ENCODE measurements at places on chromosomes 5 and 9. TPM values are rescaled to one million over a fixed set of nuclear protein-coding genes. Genes with fewer than 3 reads are reported as not detected.

LCN15 gene
- not detected for total RNA-seq

ANKRD33B gene
- 1.6 TPM for total RNA-seq

SPINK4 gene
- total RNA-seq = not detected

IFNA10 gene
- total RNA-seq = not detected

LCN1 gene
- not detected for total RNA-seq

PCDHA12 gene
- 5.2 TPM for total RNA-seq

CNTFR gene
- total RNA-seq = 14.4 TPM

ZNF354B gene
- 31.5 TPM for total RNA-seq

- no peak for DNase-seq
Observed at GRCh38 chr5:107431998-107432397, 238.7 kb downstream of the EFNA5 start.

GRCh38 chr5:125181159-125181558 is 434.7 kb upstream of the ZNF608 start:
- no peak for DNase-seq

DNA sequence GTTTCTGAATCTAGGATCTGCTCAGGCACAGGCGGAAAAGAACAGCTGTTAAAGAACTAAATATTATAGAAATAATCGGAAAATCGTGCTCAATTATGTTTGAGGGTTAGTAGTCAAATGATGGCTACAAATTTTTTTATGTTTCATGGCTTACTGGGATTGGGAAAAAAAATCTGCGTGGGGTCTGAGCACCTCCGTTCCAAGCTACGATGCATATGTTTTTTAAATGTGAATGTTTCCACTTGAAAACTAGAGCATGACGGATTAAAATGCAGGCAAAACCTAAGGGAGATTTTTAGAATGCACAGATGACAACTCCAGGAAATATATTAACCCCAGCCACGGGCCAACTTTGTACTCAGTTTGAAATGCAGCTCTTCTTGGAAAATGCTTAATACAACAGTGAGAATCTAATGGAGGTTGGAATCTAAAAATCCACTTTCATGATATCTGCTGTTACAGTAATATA is 5.3 kb downstream of the OTP start:
- no peak for DNase-seq

DNA sequence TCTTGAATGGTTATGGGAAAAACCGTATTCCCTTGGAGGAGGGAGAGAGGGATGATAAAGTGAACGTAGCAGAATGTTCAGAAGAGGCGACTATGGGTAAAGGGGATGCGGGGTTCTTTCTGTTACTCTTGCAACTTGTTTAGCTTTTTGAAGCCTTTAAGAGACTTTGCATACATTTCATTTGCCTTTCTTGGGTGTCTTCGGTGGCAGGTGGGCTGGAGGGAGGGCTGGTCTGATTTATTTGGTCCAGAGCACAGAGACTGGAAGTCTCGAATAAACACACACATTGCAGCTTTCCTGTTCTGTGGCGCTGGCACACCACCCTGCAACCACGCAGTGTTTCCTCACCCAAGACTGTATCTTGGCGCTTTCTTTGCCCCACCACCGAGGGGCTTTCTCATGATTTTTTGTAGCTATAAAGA is 23.2 kb downstream of the TTF1 start:
- DNase-seq = no peak

GRCh38 chr9:99793528-99793927 is 28.2 kb upstream of the NR4A3 start:
- DNase-seq = no peak

DNA sequence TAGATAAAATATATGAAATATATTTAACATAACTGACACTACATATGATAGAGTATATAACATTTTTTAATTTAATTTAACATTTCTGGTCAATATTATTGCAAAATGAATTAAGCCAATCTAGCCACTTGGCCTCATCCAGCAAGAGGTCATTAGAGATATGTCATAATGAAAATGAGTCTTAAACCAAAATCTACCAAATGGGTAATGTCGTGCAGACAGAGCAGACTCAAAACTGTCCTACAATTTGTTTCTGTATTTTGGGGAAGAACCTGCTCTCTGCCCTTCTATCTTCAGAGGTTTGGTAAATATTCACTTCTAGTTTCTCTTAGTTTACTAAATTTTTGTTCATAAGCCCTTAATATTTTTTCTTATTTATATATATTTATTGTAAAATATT is 61.4 kb downstream of the ARHGEF28 start:
- DNase-seq = no peak

DNA sequence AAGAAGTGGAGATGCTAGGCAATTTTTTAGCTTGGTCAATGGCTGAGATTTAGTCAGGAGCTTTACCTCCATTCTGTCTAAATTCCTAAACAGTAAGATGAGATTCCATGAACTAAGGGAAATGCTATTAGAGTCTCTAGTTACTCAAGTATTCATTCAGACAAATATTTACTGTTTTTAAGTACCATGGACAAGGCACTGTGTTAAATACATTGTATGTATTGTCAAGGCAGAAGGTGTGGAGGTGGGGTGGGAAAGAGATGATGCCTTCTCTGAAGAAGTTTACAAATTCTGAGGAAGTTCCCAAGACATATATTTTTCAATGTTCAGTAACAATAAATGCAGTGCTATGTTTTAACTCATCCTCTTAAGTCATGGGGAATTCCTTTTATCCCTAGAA is 459.9 kb upstream of the NMUR2 start:
- DNase-seq = no peak

GRCh38 chr9:101465326-101465915 is 29.8 kb upstream of the ALDOB start:
- DNase-seq = peak; percentile 13

DNA sequence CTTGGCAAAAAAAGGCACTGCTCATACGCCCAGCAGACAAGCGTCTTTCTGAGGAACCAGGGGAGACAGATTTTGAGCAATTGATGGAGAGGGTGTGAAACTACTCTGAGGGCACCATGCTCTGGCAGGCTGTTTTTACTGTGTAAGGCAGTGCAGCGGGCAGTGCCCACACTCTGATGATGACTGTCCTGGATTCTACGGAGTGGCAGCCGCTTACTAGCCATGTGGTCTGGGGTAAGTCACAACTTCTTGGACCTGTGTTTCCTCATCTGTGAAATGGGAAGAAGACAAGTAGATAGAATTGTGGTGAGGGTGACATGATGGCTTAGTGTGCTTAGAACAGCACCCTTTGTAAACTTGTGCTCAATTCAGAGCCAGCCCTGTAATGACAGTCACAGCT is 38.8 kb downstream of the FABP6 start:
- DNase-seq = no peak

DNA sequence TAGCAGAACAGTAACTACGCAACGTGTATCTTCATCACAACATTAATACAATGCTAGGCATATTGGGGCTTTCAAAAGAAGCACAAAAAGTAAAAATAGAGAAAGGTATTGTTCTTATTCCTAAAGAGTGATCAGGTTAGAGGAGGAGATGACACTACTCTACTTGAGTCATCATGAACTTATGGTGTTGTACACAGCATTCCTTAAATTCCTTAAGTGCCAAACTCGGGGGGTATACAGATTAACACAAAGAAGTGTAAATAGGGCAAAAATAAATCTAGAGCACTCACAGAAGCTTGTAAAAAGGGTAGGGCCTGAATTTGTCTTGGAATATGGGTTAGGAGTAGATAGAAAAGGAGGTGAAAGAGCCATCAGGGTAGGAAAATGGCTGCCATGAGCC is 308.0 kb upstream of the DAP start:
- no peak for DNase-seq

- DNase-seq = no peak
Observed at GRCh38 chr9:26975728-26976707, 19.8 kb downstream of the IFT74 start.

DNA sequence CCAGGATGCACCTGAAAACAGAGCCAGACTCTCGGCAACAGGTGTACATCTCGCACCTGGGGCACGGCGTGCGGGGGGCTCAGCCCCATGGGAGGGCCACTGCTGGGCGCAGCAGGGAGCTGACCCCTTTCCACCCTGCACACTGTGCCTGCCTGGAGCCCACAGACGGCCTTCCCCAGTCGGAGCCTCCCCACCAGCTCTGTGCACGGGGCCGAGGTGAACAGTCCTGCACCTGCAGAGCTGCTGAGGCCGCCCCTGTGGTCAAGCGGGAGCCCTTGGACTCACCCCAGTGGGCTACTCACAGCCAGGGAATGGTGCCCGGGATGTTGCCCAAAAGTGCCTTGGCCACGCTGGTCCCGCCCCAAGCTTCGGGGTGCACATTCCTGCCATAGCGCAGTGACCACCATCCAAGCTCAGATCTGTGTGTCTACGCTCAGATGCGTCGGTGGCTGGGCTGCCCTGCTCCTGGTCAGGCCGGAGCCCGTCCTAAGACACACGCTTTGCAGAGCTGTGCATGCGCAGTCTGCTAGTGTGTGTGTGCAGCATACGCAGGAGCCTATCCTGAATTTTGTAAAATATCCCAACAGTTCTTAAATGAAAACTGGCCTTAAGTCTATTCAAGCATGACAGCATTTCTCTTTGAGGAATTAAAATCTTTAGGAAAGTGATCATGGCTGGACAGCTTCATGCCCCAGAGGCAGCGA is 8.4 kb upstream of the EXOC3 start:
- DNase-seq = no peak

- DNase-seq = no peak
Observed at GRCh38 chr5:82424211-82424610, 146.1 kb upstream of the RPS23 start.

GRCh38 chr5:99378443-99378842 is 449.6 kb upstream of the CHD1 start:
- DNase-seq = no peak

- peak; percentile 49 for DNase-seq
Observed at GRCh38 chr5:151047814-151048425, 27.5 kb downstream of the GPX3 start.

DNA sequence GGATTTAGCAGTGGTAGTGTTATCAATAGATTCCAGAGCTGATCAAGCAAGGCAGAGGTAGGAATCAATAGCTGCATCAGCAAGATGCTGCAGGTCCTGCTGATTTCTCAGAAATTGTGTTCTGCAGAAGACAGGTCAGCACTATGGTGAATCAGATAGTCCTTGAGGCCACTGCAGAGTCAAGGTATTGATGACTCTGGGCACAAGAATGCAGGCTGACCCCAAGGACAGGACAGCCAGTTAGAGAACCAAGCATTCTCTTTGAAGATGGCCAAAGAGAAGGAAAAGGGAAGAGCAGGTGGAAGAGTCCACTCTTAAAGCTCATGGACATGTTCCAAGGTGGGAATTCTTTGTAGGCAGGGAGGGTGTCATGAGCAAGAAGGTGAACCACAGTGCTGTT is 28.0 kb downstream of the PRUNE2 start:
- DNase-seq = no peak

DNA sequence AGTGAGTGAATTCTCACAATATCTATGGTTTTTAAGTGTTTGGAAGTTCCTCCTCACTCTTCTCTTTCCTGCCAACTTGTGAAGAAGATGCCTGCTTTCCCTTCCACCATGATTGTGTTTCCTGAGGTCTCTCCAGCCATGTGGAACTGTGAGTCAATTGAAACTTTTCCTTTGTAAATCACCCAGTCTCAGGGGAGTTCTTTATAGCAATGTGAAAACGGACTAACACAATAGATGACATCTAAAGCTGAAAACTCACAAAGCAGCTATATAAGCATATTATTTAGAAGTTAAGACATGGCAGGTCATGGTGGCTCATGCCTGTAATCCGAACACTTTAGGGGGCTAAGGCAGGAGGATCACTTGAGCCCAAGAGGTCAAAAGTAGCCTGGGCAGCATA is 130.2 kb downstream of the ARRDC3 start:
- no peak for DNase-seq

- DNase-seq = no peak
Observed at GRCh38 chr9:6911901-6912638, 154.3 kb downstream of the KDM4C start.

- no peak for DNase-seq
Observed at GRCh38 chr5:102277144-102277543, 18.9 kb downstream of the SLCO4C1 start.

DNA sequence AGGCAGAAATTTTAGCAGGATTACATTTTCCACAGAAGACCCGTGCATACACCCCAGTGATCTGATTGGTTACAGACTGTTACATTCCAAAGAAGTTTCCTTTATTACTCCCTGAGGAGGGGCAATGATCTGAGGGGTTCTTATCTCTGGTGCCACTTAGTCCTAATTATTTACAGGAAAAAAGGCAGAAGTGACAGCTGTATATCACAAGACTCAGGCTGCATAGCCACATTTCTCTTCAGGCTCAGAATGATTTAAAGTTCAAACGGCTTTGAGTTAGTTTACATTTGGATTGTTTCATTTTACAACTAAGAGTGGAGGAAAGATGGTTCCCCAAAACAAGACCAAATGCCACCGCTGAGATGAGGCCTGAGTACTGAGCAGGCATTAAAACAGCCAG is 17.3 kb downstream of the NAIF1 start:
- no peak for DNase-seq

GRCh38 chr5:42784132-42784531 is 27.5 kb downstream of the CCDC152 start:
- DNase-seq = no peak

DNA sequence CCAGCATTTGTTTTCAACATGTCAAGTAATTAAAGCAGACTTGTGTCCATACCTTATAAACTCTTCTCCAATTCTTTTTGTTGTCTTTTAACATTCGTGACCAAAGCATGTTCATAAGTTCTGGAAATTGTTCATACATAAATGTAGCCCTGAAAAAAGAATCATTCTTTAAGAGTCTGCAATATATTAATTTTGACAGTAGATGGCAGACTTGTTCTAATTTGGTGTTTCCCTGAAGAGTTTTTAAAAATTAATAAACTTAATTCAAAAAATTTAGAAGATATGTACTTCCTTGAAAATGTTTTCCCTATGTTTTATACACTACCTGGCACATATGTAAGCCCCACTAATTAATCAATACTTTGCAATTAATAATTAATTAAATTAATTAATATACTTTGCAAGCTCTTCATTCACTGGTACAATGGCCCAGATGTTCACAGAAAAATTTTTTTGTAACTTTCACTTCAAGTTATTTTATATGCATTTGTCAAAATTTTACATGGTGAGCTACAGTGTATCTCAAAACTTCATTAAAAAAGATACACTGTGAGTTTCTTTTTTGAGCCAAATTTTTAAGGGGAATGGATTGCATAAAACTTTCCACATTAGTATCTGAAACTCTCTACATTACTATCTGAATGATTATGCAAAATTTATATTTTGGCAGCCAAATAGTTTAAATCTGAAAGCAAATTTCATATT is 42.1 kb downstream of the CLINT1 start:
- no peak for DNase-seq

GRCh38 chr5:77066823-77067442 is 20.2 kb downstream of the ZBED3 start:
- DNase-seq = no peak

- DNase-seq = no peak
Observed at GRCh38 chr5:119274767-119275130, 81.1 kb upstream of the TNFAIP8 start.

Data from thyroid gland (tissue), 4 donors.